ENCODE measurements at places on chromosomes 5 and 9.

- DNase-seq: no peak
Observed at GRCh38 chr5:95918421-95919006, 43.1 kb downstream of the ELL2 start.

- DNase-seq: no peak
Observed at GRCh38 chr5:157326440-157327005, 60.6 kb downstream of the CYFIP2 start.

- no peak for DNase-seq
Observed at GRCh38 chr5:135271533-135272310, 127.3 kb downstream of the MACROH2A1 start.

- no peak for DNase-seq
Observed at GRCh38 chr9:70493029-70493428, 78.6 kb upstream of the KLF9 start.

DNA sequence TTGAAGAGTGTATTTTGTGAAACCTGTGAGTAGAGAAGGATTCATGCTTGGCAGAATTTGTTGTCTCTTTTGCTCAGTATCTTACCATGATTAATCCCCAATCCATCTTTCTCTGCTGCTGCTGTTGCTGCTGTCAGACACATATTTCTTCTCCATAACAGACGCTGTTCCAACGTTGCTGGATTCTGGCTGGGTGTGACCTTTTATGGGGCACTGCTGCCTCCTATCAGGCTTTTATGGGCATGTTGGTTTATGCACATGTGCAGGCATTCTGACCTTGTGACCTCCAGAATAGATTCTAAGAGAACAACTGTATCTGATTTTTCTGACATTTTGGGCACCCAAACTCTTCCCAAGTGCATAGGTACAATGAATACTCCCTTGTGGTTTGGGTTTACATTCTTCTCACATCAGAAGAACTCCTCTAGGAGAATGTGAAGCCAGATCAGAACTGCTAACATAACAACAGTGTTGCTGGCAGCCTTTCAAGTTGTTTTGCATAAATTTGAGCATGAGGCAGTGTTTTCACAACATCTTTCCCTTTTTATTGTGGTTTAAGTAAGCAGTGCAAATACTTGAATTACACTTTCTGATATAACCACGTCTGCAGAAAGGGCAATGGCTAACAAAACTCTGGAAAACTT is 9.2 kb upstream of the ISL1 start:
- DNase-seq: no peak

- DNase-seq: no peak
Observed at GRCh38 chr5:32805971-32806638, 95.0 kb downstream of the NPR3 start.

DNA sequence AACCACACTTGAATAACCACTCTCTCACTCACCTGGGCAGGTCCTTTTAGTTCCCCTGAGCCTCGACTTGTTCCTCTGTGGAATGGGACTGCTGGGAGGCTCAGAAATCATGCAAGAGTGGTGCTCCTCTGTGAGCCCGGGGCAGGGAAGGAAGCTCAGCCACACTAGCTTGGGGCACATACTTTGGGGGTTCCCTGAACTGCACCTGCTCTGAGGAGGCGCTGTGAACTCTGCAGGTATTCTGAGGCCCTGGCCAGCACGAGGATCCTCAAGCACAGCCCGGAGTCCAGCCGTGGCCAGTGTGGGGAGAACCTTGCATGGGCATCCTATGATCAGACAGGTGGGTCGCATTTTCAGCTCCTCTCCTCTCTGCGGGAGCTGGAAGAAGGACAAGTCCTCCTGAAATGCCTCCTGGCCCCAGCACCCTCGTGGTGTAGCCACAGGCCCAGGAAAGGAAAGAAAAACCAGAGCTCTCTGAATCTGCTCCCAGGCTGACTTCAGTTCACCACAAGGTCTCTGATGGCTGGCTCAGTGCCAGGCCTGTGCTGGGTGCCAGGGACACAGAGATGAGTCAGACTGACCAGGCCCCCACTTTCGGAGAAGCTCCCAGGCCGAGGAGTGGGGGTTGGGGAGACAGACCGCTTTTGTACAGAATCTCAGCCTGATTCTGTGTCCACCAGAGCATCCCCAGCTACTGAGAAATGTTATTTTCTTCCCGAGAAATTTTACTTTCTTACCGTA is 11.9 kb downstream of the GLIPR2 start:
- DNase-seq: no peak

- DNase-seq: no peak
Observed at GRCh38 chr5:73417303-73418034, 31.1 kb downstream of the FOXD1 start.

DNA sequence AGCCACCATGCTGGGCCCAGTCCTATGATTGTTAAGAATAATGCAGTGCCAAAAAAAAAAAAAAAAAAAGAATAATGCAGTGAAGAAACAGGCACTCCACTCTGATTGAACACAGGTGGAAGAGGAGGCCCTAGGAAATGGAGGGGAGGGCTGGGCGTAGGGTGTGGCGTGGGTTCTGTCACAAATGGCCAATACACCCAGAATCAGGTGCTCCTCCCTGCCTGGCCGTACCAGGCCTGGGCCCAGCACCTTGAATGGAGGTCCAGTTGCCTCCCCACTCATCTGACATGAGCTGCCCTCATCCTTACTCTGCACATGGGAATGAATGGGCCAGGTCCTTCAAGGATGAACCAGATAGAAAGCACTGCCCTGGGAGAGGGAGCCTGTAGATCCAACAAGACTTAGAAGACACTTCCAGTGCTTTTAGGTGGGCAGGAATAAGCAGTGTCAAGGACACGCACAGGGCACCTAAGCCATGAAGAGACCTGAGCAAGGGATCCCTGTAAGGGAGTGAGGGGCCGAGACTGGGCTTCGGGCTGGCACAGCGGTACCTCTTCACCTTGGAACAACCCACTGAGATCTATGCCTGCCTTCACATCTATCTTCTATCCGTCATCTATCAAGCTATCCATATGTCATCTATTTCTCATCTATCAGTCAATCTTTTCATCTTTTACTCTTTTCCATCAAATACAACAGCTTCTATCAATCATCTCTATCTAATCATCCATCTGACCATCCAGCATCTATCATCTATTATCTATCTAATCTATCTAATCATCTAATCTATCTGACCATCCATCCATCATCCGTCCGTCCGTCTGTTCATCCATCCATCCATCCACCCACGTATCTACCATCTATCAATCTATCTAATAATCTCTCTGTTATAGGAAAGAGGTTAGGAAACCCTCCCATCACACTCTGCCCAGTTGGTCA is 15.9 kb downstream of the NINJ1 start:
- DNase-seq: no peak

- DNase-seq: no peak
Observed at GRCh38 chr9:76516350-76516749, 57.4 kb downstream of the GCNT1 start.

DNA sequence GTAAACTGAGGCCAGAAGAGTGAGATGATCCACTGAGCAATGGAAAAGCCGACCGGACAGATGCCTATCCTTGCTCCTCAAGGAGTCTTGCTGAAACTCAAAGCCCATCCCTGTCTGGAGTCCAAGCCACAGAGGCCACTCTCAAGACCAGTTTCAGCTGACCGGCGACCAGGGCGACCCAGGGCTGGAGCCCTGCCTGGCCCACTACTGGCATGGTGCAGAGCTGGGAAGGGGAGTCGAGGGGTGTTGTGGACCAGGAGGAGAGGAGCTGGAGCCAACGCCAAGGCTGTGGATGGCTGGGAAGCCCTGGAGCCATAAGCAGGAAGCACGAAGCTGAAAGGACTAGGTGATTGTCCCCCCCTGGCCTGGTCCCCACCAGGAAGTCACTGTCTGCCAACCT is 22.1 kb downstream of the FAM163B start:
- DNase-seq: no peak

GRCh38 chr5:119131530-119132304 is 60.8 kb downstream of the DMXL1 start:
- DNase-seq: no peak

GRCh38 chr9:27765266-27766072 is 192.2 kb upstream of the C9orf72 start:
- DNase-seq: no peak

DNA sequence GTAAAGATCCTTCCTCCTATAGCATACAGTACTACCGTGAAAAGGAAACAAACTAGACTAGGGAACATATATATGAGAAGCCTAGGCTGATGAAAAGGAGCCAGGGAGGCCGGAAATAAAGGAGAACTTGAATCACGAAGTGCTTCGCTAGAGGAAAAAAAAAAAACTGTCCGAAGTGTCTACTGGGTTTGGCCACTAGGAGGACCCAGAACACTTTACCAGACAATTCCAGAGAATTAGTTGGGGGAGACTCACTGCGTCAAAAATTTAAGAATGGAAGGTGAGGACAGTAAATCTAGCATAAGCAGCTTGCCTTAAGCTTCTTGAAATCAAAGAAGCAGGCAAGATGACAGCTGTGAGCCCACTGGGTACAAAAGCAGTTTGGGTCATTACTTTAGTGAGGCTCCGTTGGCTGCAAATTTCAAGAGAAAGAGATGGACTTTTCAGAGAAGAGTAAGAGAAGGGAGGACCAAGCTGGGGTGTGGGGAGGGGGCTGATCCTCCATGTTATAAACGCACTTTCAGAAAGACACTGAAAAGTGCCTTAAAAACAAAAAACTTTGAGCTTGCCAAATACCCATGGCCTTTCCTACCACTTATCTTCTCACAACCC is 47.4 kb downstream of the P4HA2 start:
- DNase-seq: no peak

DNA sequence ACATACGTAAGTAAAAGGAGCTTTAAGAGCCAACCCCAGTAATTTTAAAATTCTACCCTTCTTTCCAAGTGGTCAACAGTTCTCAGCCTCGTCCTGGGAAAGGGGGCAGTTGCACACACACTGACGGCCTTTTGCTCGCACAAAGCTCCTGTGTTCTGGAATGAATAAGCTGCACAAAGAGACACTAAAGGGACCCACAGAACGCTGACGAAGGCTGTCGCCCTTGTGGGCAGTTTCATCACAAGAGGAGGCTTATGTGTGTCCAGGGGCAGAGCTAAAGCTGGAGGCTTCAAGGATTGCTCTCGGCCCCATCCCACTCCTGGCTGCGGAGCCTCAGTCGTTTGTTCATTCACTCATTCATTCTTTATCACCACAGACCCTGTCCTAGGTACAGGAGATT is 67.0 kb upstream of the NEK6 start:
- no peak for DNase-seq

DNA sequence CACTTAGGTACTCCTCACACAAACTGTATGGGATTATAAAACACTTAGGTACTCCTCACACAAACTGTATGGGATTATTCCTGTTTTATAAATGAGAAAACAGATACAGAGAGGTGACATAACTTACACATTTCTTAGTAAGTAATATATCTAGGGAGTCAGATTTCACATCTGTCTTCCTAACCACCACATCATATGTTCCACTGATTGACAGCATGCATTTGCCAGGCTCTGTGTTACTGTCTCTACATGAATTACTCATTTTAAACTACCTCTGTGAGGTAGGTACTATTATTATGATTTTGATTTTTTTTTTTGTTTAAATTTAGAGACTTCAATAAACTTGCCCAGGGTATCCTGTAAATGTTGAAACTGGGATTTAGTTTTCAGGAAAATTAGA is 232.7 kb downstream of the CCDC171 start:
- no peak for DNase-seq

DNA sequence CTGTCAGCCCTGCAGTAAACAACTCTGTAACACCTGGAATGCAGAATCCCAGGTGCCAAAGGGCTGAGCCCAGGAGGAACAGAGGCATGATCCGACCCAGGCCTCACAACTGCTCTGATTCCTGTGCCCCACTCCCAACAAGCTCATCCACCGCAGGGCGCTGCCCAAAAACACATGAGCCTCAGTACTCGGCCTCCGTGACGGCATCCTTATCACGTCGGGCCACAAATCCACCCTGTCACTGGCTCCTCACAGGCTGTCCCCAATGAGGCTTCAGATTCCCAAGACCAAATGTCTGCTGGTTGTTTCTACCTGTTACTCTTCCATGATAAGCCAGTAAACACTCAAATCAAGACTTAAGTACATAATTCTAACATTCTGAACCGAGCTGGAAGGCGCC is 15.2 kb downstream of the QSOX2 start:
- DNase-seq: no peak

- no peak for DNase-seq
Observed at GRCh38 chr9:93693129-93693528, 116.7 kb downstream of the PHF2 start.

DNA sequence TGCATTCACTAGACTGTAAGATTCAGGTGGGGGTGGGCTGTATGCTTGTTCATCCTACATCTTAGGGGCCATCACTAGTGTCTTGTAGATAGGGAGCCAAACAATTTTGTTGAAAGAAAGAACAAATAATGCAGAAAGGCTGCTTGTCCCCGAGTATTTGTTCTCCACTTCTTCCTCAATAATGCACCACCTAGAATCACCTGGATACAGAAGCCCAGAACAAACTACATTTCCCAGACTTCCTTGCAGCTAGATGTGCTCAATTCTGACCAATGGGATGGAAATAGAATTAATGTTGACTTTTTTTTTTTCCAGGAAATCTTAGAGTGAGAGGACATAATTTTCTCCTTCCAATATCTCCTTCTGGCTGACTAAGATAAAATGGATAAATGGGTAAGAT is 38.9 kb upstream of the TNFSF8 start:
- DNase-seq: no peak

- no peak for DNase-seq
Observed at GRCh38 chr5:81898403-81898802, 73.4 kb upstream of the ATG10 start.

DNA sequence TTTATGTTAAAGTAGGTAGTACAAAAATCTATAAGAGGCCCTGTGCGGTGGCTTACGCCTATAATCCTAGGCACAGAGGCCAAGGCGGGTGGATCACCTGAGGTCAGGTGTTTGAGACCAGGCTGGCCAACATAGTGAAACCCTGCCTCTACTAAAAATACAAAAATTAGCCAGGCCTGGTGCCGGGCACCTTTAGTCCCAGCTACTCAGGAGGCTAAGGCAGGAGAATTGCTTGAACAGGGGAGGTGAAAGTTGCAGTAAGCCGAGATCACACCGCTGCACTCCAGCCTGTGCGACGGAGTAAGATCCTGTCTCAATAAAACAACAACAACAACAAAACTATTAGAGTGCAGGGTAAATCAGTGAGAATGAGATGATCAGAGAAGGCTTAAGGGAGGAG is 634.5 kb downstream of the NR2F1-AS1 start:
- no peak for DNase-seq

GRCh38 chr9:128409978-128410377 is 10.7 kb upstream of the CERCAM start:
- no peak for DNase-seq

DNA sequence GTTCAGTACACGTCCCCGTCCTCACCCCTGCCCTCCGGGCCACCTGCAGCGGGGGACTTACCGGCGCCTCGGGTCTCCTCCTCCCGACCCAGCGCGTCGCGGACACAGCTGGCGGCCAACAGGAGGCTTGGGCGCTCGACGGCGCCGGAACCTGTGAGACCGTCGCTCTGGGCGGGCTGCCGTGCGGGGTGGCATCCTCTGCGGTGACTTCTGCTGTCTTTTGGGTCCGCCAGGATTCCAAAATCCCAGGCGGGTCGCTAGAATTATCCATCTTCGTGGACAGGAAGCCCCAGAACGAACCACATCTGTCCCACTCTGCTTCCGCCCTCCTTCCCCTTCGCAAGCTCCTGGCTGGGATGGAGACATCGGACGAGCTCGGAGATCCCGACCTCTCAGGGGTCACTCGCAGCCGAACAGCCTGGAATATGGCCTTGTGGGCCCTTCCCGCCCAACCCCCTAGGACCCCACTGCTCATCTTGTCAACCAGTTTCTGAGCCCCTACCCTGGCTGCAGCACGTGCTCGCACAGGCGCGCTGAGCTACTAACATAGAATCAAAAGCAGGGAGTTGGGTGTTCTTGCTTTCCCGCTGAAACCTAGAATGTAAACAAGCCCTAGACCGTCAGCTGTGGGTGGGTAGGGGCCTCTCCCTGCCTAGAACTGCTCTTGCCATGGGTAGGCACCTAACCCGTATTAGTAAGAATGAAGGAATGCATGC is 947 bp upstream of the MARCHF3 start:
- no peak for DNase-seq
